ENCODE measurements at places on chromosomes 5 and 9.

DNA sequence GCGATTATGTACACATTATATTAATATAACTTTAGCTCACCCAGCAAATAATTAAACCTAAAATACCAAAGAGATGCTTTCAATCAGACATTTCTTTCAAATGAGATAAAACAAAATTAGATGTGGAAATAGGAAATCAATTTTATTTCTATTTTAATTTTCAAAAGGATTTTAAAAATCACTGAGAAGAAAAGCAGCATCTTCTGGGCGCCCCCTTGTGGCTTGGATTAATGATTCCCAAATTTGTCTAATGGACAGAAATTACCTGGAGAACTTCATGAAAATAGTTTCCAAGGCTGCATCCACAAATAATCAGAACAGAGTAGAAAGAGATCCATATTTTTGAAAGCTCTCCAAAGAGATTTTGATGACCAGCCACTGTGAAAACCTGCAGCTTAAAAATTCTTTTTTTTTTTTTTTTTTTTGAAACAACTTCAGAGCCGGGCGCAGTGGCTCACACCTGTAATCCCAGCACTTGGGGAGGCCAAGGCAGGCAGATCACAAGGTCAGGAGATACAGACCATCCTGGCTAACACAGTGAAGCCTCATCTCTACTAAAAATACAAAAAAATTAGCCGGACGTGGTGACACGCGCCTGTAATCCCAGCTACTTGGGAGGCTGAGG lies 50.9 kb upstream of the CEMIP2 start:
- peak; percentile 39 for DNase-seq

DNA sequence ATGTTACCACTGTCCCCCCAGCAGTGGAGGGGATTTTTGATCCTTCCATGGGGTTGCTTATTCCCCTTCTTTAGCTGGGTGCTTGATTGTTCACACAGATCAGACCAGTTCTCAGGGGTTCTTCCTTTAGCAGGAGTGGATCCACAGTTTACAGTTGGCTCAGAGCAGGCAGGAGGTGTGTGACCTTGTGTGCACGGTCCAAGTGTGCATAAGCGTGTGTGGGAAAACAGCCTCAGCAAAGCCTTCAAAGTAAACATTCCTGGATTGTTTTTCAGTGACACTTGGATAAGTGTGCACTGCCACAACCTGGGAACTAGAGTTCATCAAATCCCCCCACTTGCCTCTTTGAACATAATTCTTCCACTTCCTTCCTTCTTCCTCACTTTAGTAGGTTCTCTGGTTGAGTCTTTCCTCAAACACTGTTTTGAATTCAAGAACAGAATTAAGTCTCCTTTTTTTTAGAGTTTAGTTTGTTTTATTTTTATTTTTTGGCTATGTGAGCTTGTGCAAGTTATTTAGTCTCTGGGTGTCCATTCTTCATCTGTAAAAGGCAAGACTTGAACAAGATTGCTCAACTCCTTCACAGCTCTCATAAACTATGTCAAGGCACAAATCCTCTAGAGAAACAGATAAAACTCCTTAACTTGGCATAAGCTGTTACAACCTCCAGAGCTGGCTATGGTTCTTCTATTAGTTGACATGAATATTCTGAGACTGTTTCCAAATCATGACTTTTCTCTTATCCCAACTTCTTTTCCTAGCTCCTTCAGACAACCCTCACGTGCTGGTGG lies 78.0 kb downstream of the OSMR start:
- DNase-seq, result no peak

- no peak for DNase-seq
Observed at GRCh38 chr5:98482321-98483300, 290.9 kb upstream of the RGMB start.

DNA sequence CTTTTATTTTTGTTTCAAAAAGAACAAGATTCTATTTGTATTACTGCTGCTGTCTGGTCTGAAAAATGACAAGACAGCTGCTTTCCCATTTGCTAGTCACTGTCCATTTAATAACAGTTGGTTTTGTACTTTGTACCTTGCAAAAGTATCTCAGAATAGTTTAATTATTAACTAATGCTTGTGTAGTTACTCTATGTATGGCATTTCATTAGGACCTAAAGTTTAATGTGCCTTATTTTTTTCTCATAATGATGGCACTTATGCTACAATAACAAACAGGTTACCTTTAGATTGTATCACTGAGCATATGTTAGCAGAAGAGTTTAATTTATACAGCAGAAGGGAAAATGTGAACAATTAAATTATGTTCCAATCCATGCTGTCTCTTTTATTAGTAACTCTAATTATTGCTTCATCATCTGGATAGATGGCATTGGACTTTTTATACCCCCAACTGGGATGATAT lies 134.2 kb downstream of the CDH10 start:
- DNase-seq, result no peak

- no peak for DNase-seq
Observed at GRCh38 chr5:90287036-90287435, 122.5 kb downstream of the CETN3 start.

DNA sequence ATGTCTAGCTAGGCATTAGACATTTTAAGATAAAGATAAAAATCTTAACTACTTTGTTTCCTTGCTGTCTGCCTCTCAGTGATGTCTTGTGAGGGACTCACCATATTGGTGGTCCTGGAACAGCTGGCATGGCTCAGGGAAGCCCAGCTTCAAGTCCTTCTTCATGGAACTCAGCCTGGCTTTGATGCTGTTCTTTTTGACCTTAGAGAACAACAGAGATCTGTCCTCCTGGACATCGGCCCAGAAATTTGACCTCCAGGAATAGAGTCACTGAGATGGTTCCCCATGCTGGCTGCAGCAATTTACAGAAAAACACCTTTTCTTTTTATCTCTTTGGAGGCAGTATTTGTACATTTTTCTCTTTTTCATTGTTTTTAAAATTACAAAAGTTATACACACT lies 235.5 kb upstream of the WWC1 start:
- DNase-seq, result no peak

- no peak for DNase-seq
Observed at GRCh38 chr9:108983885-108984284, 29.4 kb downstream of the CTNNAL1 start.

DNA sequence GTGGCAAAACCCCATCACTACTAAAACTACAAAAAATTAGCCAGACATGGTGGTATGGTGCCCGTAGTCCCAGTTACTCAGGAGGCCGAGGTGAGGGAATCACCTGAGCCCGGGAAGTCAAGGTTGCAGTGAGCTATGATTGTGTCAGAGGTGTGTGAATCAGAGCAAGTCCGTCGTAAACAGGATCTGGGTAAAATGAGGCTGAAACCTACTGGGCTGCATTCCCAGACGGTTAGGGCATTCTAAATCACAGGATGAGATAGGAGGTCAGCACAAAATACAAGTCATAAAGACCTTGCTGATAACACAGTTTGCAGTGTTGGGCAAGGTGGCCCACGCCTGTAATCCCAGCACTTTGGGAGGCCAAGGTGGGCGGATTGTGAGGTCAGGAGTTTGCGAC lies 1.9 kb upstream of the CLTB start:
- DNase-seq, result no peak

GRCh38 chr5:148499452-148499851 lies 115.7 kb downstream of the FBXO38 start:
- DNase-seq, result no peak

GRCh38 chr9:27791311-27791710 lies 218.0 kb upstream of the C9orf72 start:
- DNase-seq, result no peak

GRCh38 chr5:157913575-157913974 lies 54.6 kb upstream of the CLINT1 start:
- DNase-seq, result no peak

GRCh38 chr9:137000177-137000930 lies 4.0 kb upstream of the CLIC3 start:
- no peak for DNase-seq

DNA sequence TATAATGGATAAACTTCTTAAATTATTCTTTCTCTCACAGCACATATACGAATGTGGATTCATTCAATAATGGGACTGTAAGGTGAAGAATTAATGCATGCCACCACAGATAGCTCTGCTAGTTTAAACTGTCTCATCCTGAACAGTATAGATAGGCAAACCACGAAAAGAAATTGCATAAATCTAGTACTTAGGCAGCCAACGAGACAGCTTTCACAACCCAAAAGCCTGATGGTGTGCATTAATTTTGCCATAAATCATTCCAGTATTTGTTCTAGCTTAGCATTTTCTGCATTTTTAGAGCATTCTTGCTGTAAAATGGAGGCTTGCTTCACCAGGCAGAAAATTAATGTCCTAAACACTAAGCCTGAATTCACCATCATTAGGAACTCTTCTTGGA lies 834.2 kb upstream of the DMAC1 start:
- no peak for DNase-seq

GRCh38 chr9:117451311-117451710 lies 36.5 kb upstream of the ASTN2 start:
- DNase-seq, result no peak

- DNase-seq, result no peak
Observed at GRCh38 chr5:111252799-111253545, 28.8 kb downstream of the CAMK4 start.

- DNase-seq, result no peak
Observed at GRCh38 chr9:82511626-82512025, 523.1 kb downstream of the SPATA31D1 start.

- DNase-seq, result no peak
Observed at GRCh38 chr5:59474324-59474723, 419.2 kb downstream of the PDE4D start.

GRCh38 chr9:91664663-91665062 lies 241.0 kb upstream of the NFIL3 start:
- no peak for DNase-seq

DNA sequence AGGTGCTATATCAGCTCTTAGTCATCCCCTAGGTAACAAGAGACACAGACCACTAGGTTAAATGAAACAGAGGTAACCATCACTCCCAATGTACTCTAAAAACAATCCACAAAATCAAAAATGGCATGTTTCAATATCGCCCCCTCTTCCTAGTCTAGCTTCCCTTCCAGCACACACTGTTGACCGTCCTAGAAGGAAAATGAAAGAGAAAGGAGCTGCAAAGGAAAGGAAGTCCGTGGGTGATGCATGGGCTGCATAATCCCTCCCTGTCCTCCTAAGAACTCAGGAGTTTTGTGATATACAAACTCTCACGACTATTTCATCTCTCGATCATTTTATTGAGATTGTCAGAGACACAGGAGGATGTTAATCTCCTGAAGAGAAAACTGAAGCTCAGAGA lies 101.6 kb downstream of the RFK start:
- no peak for DNase-seq

DNA sequence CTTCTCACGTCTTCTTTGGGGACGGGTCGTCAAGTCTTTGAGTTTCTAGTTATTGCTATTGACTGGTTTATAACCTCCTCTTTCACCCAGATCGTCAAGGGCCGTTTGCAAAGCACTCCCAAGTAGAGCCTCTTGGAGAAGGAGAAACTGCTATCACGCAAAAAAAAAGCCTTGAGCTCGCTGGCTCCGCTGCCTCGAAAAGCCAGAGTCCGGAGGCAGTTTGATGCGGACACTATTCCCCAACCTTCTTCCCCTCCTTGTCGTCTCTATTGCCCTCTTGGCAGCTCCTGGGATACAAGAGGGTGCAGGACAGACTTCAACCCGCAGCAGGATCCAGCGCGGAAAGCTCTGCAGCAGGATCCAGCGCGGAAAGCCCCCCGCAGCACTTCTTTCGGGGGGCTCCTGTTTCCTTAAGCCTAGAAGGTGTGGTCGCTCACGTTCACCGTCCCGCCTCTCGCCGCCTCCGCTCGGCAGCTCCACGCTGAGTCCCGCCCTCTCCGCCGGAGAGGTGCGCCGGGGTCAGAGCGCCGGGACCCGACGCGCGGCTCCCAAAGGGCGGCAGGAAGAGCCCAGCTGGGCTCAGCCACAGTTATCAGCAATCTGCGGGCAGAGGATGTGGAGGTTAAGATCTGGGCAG lies at the start of gene PCDHAC1:
PCDHAC1 (plus strand) TSS at position 494 of the 637 bp plus-strand sequence. CDS start 594 bp downstream, outside the sequence.
- peak; percentile 82 for DNase-seq

DNA sequence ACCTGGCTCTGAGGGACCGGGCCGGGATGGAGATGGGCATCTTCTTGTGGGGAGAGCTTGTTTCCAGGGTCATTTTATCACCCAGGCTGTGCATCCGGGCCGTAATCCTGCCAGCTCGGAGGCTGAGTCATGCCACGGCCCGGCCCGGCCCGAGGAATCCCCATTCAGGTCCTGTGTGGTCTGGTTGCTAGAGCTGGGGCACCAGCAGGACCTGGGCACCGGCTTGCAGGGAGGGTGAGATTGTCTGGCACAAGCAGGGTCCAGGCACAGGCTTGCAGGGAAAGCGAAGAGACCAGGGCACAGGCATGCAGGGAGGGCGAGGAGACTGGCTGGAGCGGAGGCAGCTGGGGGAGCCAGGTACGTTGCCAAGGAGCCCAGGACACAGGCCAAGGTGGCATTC lies 106.8 kb downstream of the RXRA start:
- no peak for DNase-seq

- no peak for DNase-seq
Observed at GRCh38 chr9:123003466-123003865, 30.0 kb upstream of the GPR21 start.

GRCh38 chr5:72328172-72328571 lies 8.0 kb downstream of the PTCD2 start:
- peak; percentile 21 for DNase-seq

GRCh38 chr5:96629774-96630173 lies 32.4 kb upstream of the CAST start:
- DNase-seq, result no peak

DNA sequence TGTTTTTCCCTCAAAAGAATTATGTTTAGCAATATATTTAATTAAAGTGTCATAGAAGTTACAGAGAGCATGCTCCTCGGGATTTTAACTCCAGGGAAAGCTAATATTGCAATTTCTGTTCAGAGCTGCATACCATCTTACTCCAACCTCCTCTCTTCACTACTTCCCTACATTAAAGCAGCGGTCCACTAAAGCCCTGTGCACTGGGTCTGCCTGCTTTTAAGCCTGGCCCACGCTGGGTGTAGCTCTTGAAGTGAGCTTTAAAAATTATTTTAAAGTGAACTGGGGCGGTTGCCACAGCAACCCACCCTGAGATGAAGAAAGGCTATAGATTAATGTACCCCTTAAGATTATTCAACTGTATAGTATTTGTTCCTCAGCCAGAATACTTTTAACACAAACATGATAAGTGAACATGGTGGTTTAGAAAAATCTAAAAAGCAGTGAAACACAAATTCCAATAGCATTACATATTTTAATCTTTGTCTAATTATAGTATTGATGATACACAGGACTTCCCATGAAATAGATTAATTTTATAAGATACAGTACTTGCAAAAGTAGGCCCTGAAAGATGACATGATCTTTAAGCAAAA lies 3.9 kb upstream of the MEF2C start:
- DNase-seq, result no peak

GRCh38 chr9:13395156-13395555 lies 115.7 kb upstream of the MPDZ start:
- no peak for DNase-seq

- no peak for DNase-seq
Observed at GRCh38 chr9:18821788-18822187, 211.2 kb downstream of the SAXO1 start.

DNA sequence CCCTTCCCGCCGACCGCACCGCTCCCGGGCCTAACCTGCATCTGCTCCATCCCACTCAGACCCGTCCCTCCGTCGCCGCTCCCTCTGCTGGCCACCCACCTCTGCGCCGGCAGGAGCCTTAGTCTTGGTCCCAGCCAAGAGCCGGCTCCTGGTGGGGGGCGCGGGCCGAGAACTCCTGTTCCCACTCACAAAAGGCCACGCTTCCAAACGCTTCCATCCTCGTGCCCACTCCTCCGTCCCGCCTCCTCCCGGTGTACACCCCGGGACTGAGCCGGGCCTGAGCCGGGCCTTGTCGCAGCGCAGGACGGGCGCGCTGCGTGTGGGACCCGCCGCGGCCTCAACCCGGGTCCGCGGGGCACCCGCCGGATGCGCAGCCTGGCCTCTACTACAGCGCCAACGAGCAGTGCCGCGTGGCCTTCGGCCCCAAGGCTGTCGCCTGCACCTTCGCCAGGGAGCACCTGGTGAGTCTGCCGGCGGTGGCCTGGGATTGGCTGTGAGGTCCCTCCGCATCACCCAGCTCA lies 7.5 kb downstream of the ADAMTS13 start:
- DNase-seq, result peak; percentile 61
